ENCODE measurements at places on chromosomes 7 and 10. TPM values are rescaled to one million over a fixed set of nuclear protein-coding genes. Genes with fewer than 3 reads are reported as not detected.

CTAGE4 gene
- total RNA-seq, result 1.4 TPM

CTNNA3 gene
- not detected for total RNA-seq

DNA sequence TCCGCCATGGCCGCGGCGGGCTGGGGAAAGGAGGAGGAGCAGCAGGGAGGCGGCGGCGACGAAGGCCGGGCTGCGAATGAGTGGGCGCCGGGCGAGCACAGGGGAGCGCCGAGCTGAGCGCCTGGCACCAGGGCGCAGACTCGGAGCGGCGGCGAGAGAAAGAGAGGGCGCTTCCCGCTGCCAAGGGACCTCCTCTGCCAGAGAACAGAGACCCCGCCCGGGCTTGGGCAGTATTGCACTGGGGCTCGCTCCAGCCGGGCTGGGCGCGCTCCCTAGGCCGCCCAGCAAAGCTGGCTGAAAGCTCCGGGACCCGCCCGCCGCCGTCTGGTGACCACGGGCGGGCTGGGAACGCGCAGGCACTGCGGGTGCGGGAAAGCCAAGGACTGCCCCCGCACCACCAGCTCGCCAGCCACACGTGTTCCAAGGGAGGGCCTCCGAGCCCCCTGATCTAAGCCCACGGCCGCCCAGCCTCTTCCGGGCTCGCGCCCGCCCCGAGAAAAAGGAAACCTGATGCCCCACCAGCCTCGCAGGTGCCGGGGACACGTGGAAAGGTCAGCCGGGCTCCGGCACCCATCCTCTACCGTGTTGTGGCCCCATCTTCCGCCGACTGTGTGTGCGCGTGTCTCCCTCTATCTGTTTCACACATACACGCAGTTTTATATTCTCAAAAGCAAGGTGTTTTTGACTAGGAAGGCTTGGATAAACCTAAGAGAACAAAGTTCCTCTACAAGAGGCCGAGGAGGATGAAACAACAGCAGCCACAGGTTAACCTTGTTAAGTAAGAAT, at the start of gene CCDC6:
CCDC6 (minus strand) TSS at position 140 of the 786 bp plus-strand sequence; CDS start at position 8, 132 bp downstream.
- DNase-seq, result peak; percentile 94

GRCh38 chr10:48497780-48498770, 106.8 kb downstream of the ARHGAP22 start:
- no peak for DNase-seq

- DNase-seq, result no peak
Measured at GRCh38 chr7:14765731-14766130, 136.8 kb downstream of the DGKB start.

DNA sequence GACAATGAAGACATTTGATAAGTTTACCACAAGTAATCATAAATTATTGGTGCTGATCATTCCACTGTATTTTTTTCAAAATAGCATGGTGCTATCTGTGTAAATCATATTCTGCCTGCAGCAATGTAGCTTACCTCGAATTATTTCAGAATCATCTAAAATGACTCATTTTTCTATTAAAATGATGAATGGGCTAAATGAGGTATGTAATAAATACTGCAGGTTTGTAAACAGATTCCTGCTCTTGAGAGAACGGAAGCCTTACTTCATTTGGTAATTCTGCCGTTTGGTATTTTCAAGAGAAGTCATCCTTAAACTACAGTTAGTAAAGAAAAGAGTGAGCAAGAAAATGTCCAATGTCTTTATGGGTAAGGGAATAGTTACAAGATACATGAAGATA, 115.9 kb downstream of the CHCHD3 start:
- no peak for DNase-seq

DNA sequence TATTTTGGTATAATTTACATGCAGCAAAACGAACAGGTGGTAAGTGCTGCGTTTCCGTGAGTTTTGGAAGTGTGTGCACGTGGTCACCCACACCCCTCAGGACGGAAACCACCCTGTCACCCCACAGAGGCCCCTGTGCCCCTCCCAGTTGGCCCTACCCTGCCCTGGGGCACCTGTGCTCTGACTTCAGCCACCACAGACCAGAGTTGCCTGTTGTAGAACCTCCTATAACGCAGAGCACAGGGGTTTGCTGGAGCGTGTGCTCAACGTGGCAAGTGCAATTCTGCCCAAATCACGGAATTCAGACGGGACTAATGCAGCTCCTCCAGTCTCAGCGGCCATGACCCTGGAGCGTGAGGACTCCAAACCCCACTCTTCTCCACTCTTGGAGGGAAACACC, 9.6 kb upstream of the CFAP46 start:
- no peak for DNase-seq

GRCh38 chr7:157462840-157463239, 126.0 kb downstream of the DNAJB6 start:
- DNase-seq, result no peak

GRCh38 chr7:111223802-111224253, 132.9 kb downstream of the LRRN3 start:
- DNase-seq, result no peak

DNA sequence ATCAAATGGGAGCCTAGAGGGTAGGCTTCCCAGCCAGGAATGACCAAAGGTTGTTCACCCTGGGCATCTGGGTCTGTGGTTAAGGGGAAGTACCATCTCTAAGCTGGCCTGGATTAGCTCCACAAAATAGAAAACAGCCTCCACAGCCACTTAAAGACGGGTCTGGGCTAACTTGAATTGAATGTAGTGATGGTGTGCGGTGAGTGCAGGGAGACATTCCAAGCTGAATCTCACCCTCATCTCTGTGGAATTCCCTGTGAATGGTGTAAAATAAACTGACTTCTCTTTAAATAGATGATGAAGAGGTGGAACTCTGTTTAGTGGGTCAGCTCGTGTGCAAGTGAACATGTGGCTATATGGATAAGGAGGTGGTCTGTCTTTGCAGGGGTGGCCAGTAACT, 251.0 kb downstream of the DYNC1I1 start:
- DNase-seq, result no peak

Measured in CD8-positive, alpha-beta memory T cell (primary cell).